ENCODE measurements at places on chromosomes 1 and 21.

DNA sequence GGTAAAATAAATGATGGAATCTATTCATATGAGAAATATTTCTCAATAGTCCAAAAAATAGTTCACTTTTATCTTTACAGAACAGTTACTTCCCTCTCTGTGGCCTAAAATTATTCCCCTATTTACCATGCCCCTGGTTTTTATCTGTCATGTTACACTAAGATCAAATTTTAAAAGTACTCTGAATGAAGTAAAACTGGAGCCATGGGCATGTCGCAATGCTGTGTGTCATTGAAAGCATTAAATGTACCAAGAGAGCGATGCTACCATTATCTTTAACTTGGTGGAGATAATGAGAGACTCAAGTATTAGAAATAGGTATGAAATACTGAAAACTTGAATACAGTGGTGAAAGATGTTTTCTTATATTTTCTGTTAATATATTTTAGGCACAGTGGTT, 146.2 kb downstream of the KCNT2 start:
- no peak for DNase-seq

DNA sequence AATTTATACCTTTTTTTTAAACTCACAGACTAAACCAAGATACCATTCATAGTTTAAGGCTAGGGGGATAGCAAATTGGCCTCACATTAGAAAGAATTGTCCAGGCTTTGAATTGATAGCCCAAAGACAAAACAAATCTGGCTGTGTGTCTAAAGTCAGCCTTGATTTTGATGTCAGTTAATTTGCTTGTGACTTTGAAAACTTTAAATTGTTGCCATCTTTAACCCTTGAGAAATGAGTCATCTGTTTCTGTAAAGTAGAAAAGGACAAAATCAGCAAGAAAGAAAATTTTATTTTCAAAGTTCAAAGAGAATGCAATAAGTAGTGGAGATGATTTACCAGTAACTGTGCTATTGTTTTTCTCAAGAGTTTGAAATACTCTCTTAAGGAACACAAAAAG, 184.5 kb downstream of the RGS7 start:
- DNase-seq, result no peak

- no peak for DNase-seq
These were observed 184.4 kb downstream of the USH2A start for GRCh38 chr1:216238844-216239243.

DNA sequence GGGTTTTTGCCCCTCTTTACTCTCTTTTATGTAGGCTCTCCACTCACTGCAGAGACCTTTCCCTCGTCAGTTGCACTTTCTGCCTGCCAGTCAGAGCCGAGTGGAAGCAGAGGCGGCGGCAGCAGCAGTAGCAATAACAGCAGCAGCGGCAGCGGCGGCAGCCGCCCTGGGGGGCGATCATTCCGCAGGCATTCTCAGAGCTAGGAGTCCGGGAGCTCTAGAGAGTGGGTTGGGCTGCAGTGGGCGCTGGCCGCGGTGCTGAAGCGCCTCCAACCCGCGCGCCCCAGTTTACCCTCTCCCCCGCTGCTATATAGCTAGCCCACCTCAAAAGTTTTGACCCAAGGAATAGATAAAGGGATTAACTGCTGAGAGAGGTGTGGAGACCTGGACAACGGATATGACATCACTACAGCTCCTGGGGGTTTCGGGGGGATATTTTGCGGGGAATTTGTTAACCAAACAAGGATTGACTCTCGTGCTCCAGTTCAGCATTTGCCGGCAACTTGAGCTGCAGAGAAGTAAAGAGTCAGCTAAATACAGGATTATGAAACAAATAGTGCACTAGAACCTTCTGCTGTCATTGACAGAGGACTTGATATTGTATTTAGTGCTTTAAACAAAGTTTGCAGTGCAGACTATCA, at the start of gene OLFM3:
Gene OLFM3 (minus strand): TSS at position 102 of the 641 bp plus-strand sequence.
- no peak for DNase-seq

DNA sequence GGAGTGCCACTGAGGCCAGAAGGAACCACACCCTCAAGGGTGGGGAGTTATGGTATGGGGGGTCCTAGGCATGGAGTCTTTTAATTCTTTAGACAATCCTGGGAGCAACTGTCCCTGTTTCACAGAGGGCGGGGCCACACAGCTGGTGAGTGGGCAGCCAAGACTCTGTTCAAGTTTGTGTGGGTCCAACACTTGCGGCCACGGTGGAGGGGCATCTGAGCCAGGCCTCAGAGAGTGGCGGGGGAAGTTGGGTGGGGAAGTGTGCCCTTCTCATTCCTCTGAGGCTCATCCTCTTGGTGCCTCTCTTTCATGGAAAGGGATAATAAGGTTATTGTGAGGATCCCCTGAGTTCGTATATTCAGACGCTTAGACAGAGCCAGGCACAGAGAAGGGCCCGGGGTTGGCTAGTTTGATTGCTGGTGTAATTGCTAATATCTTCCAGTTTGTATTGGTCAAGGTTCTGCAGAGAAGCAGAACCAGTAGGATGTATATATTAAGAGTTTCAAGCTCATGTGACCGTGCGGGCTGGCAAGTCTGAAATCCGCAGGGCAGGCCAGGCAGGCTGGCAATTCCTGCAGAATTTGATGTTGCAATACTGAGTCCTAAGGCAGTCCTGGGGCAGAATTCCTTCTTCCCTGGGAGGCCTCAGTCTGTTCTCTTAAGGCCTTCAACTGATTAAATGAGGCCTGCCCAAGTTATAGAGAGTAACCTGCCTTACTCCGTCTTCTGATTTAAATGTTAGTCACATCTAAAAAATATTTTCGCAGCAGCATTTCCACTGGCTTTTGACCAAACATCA, 15.9 kb downstream of the PCSK9 start:
- DNase-seq, result no peak

- peak; percentile 66 for DNase-seq
These were observed 55.8 kb downstream of the TRIM33 start for GRCh38 chr1:114455102-114455785.

GRCh38 chr1:3480369-3480719, 25.9 kb downstream of the ARHGEF16 start:
- DNase-seq, result no peak

- no peak for DNase-seq
These were observed 572 bp downstream of the FUCA1 start for GRCh38 chr1:23867542-23867894.

DNA sequence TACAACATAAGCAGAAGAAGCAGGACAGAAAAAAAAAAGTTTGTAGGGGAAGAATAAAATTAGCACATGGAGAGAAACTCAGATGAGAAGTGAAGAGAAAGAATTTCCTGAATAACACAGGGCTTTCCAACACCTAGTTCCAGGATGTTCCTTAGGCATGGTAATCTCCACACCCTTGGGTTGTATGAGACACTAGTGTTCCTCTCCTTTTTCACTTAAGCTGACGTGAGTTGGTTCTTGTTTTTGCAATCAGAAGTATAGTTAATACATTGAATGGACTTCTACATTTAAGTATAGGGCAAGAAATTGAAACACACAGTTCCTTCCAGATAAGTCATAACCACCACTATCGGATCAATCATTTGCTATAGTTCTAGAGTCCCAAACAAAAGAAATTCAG, 51.0 kb downstream of the LPAR3 start:
- DNase-seq, result no peak

DNA sequence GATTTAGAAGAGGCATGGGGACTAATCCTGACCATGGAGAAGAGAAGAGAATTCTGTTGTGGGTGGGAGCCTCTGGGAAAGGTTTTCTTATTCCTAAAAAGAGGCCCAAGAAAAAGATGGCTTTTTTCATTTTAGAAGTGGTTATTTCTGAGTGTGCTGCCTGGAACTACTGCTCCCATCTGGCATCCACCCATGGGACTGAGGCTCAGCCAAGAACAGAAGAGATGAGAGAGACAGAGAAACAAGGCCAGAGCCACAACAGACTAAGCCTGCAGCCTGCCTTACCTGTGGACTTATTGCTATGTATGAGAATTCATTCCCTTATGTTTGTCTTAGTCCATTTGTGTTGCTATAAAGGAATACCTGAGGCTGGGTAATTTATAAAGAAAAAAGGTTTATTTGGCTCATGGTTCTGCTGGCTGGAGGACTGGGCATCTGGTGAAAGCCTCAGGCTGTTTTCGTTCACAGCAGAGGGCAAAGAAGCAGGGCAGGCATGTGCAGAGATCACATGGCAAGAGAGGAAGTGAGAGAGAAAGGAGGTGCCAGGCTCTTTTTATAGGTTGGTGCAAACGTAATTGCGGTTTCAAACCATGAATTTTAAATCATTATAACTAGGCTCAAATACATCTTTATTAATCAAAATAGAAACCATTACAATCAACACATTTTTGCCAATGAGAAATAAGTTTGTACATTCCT, 57.5 kb upstream of the PRDM2 start:
- DNase-seq, result no peak

DNA sequence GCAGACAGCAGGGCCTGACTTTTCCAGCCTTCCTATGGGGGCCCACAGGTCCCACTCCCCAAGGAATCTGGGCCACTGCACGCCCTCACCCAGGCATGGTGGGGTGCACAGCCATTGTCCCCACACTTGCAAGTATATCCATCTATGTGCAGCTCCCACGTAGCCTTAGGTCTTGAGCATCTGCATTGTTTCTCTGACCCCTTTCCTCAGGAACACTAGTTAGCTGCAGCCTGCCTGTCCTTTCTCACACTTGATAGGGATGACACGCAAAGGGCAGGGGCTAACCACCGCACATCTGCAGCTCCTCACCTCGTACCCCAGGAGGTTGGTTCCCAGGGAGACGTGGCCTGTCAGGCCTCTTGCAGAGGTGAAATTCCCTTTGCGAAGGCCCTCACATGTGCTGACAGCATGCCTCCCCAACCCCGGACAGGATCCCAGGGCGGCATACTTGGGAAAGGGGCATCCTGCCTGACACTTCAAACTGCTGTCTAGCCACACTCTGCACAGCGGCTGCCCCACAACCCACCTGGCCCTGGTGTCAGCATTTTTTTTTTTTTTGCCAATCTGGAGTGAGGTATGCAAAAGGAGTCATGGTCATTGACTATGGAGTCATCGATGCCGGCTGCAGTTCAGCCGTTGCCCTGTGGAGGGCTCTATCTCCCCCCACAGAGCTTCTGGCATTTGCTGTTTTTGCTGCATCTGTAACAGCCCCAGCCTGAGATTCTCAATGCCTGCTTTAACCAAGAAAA, 5.0 kb downstream of the JMJD4 start:
- DNase-seq, result peak; percentile 81

DNA sequence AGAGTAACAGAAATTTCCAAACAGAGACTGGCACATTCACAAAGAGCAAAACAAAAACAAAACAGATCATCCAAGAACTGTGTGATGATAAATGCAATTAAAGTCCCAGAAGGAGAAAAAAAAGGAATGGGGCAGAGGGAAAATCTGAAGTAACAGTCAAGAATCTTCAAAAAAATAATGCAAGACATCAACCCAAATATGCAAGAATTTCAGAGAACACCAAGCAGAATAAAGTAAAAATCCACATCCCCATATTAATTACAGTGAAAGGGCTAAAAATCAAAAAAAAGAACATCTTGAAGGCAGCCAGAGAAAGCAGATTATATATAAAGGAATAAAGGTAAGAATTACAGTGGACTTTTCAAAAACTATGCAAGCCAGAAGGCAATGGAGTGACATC, 67.1 kb downstream of the FOXJ3 start:
- no peak for DNase-seq

- DNase-seq, result no peak
These were observed 21.3 kb downstream of the UBASH3A start for GRCh38 chr21:42424914-42425541.

DNA sequence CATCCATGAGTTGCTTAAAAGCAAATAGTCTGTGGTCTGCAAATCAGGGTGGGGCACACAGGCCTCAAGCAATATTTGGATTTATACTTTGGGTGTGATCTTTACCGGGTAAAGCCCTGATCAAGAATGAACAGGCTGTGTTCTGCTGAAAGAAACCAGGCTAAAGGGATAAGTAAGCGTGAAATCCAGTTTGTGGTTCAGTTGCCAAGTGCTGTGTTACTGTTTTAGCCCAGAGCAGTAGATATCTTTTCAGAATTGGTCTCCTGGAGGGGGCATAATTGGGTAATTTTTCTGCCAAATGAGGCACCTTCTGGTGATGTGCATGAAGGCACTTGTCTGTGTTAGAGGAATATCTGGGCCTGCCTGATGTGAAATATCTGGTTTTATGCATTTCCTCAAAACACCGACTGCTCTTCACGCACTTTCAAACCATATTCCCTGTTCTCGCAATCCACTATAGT, 21.4 kb downstream of the AIM2 start:
- no peak for DNase-seq

DNA sequence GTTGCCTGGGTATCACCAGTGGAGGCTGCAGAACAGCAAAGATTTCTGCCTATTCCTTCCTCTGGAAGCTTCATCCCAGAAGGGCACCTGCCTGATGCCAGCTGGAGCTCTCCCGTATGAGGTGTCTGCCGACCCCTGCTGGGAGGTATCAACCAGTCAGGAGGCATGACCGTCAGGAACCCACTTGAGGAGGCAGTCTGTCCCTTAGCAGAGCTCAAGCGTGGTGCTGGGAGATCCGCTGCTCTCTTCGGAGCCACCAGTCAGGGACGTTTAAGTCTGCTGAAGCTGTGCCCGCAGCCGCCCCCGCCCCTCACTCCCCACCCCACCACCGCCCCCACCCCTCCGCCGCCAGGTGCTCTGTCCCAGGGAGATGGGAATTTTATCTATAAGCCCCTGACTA, 23.1 kb upstream of the HFM1 start:
- DNase-seq, result no peak

- DNase-seq, result no peak
These were observed 26.4 kb downstream of the CAPZB start for GRCh38 chr1:19458815-19459417.

- no peak for DNase-seq
These were observed 4.7 kb upstream of the TINAGL1 start for GRCh38 chr1:31571340-31572295.

DNA sequence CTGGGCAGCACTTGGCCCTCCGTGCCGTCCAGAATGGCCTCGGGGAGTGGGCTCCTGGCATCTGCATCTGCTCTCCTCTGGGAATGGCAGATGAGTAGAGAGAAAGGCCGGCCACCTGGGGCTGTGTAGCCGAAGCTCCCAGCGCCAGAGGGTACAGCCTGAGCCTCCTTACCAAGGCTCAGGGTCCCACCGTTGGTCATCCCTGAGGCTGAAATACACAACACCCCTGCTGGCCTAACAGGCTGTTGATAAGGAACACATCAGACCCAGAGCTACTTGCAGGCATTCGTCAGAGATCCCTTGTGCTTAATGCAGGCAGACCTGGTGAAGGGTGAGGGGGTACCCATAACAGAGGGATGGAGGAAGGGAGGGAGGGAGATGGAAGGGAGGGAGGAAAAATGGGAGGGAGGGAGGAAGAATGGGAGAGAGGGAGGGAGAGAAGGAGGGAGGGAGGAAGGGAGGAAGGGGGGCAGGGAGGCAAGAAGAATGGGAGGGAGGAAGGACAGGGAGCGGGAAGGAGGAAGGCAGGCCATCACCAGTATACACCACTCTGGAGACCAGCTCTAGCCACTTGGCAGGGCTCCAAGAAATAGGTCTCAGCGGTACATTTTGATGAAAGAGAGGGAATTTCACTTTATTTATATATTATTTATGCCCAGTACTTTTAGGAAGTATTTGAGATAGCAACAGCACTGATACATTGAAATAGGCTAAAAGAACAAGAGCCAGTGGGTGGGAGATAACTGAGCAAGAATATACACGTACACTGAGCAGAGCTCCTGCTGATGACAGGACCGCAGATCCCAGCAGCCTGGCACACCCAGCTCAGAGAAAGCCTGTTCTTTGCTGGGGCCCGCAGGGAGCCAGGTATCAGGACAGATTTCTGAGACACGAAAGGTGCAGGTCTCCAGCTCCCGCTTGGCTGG, 315.0 kb upstream of the VAMP3 start:
- no peak for DNase-seq

GRCh38 chr1:2206813-2207487, 12.4 kb upstream of the FAAP20 start:
- no peak for DNase-seq
